ENCODE measurements at places on chromosomes 16 and 17.

DNA sequence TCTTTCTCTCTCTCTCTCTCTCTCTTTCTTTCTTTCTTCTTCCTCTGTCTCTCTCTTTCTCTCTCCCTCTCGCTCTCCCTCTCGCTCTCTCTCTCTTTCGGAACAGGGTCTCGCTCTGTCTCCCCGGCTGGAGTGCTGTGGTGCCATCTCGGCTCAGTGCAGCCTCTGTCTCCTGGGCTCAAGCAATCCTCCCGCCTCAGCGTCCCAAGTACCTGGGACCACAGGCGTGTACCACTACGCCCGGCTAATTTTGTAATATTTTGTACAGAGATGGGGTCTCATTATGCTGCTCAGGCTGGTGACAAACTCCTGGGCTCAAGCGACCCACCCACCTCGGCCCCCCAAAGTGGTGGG is 12.7 kb upstream of the KLHDC4 start:
- DNase-seq: no peak

- no peak for DNase-seq
Observed at GRCh38 chr16:86768999-86769398, 190.7 kb downstream of the FOXL1 start.

DNA sequence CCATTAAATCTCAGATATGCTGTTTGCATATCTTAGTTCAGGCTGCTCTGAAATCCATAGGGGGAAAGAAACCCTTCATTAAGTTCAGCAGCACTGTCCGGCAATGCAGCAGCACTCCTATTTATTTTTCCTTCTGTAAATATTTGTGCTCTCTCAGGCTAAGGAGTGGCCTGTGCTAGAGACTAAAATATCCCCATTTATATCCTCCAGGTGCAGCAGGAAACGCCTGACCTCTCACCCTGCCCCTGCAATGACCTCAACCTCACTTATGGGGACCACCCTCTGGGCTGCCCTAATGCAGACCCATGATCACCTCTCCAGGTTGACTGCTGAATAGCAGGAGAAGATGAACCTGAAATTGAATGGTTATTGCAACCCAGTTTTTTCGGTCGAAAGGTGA is 165.0 kb upstream of the ELAC2 start:
- no peak for DNase-seq

DNA sequence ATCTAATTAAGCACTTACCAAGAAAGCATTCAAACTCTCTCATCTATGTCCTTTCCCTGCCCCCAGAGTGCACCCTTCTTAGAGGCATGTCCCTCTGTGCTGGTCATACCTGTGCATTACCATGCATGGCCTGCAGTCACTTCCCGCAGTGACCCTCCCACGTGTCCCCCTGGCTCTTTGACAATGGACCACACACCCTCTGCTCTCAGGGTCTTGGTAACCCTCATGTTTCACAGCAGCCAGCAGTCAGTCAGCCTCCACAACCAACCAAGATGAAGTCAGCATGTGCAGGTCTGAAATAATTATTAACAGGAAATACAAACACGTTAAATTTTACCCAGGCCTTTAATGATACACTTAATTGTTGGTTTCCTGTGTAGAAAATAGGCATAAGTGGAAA is 10.1 kb downstream of the KRT33A start:
- no peak for DNase-seq

- no peak for DNase-seq
Observed at GRCh38 chr16:59567496-59567895, 833.4 kb upstream of the GOT2 start.

- DNase-seq: no peak
Observed at GRCh38 chr17:75869282-75870141, 8.9 kb downstream of the TRIM47 start.

DNA sequence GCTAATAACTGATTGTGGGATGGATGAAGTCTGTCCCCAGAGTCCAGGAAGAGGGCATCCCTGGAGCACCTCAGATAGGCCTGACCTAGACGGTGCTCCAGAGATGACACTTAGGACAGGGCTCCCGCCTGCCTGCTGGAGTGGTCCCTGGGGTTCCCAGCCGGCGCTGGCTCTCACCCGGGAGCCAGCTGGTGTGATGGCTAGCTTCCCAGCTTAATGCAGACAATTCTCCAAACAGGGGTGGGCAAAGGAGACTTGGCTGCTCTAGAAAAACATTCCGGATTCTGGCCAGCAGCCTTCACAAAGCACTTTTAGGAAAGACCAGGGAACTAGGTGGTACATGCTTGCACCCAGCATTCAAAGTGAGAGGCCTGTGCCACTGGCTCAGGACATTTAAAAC is 18.6 kb downstream of the ACE start:
- no peak for DNase-seq

- DNase-seq: peak; percentile 70
Observed at GRCh38 chr17:3773511-3773910, 27.5 kb downstream of the ITGAE start.

- DNase-seq: no peak
Observed at GRCh38 chr17:27354491-27355081, 60.7 kb downstream of the WSB1 start.

- DNase-seq: no peak
Observed at GRCh38 chr17:65552214-65552613, 9.2 kb downstream of the AXIN2 start.

GRCh38 chr17:73281928-73282327 is 20.2 kb upstream of the CPSF4L start:
- DNase-seq: no peak

GRCh38 chr17:13757871-13758270 is 156.1 kb upstream of the HS3ST3A1 start:
- no peak for DNase-seq

GRCh38 chr16:58732545-58733247 is 1.4 kb downstream of the GOT2 start:
- DNase-seq: peak; percentile 22

DNA sequence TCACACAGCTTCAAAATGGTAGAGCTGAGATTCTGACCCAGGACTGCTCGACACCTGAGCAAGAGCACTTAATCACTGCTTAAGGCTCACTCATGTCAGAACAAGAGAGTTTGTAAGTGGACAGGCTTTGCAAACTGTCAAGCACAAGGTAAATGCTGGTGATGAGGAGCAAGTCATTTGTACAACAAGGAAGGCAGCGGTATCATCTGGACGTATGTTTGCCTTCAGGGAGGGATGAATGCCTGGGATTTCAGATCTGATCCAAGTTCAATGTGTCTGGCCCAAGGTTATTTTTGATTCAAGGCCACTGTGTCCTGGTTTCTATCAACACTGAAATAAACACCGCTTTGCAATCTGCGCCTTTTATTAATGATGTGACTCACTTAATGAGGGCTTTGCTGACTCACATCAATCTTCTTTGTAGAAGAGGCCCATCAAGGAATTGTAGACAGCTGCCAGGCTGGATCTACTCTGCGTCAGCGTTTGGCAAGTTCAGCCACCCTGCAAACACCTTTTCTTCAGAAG is 174.4 kb upstream of the HS3ST3A1 start:
- no peak for DNase-seq

All from hepatic stellate cell (primary cell).